ENCODE measurements at places on chromosomes 2 and 18.
A peak's percentile ranks its signal among the peaks of the same experiment; 100 is the strongest.

DNA sequence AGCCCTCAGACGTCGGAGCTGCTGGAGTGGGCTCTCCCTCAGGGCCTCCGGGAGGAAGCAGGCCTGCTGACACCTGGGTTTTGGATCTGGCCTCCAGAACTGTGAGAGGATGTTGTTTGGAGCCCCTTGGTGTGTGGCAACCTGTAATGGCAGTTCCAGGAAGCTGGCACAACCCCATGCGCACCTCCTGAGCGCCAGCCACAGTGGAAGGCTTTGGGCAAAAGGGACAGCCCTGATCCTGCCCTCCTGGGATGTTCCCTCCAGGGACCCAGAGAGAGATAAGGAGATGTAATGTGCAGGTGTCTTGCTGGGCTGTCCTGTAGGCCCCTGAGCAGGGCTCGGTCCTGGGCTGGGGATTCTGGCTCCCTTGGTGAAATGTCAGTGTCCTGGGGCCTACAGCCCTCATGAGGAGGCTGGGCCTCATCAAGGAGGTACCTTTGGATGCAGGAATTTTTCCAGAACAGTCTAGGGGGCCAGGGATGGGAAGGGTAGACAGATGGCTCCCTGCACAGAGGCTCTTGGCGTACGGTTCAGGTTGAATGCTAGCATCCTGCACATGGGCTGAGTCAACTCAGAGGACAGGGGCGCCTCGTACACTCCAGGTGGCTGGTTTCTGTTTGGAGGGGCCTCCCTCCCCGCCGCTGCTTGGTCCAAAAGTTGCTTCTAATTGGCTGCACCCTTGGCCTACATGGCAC, 61.1 kb downstream of the ASB1 start:
- DNase-seq = no peak

- no peak for DNase-seq
These were observed 49.9 kb downstream of the KCNIP3 start for GRCh38 chr2:95346738-95347671.

DNA sequence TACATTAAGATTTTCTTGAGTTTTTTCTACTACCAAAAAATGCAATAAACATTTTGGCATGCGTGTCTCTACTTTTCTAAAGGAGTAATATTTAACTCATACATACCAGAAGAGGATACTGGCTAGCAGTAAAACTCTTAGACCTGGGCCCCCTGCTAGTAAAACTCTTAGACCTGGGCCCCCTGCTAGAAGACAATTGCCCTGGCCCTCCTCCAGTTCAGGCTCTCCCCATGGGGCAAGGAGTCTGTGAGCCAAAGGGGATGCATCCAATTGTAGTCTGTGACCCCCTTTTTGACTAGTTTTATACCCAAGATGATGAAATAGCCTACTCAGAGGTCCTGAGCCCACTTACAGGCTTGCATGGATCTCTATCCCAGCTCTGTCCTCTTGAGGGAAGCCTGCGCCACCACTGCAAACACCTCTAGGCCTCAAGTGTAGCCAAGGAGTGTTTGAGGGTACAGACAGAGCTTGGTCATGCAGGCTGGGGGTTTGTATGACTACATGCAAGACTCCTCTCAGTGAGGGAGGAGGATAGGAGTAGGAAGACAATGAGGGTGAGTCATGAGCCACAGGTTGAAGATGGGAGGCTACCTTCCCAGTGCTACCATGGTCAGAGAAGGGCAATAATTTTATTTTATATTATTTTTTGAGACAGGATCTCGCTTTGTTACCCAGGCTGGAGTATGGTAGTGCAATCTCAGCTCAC, 45.2 kb upstream of the PGAP1 start:
- DNase-seq = peak; percentile 11

DNA sequence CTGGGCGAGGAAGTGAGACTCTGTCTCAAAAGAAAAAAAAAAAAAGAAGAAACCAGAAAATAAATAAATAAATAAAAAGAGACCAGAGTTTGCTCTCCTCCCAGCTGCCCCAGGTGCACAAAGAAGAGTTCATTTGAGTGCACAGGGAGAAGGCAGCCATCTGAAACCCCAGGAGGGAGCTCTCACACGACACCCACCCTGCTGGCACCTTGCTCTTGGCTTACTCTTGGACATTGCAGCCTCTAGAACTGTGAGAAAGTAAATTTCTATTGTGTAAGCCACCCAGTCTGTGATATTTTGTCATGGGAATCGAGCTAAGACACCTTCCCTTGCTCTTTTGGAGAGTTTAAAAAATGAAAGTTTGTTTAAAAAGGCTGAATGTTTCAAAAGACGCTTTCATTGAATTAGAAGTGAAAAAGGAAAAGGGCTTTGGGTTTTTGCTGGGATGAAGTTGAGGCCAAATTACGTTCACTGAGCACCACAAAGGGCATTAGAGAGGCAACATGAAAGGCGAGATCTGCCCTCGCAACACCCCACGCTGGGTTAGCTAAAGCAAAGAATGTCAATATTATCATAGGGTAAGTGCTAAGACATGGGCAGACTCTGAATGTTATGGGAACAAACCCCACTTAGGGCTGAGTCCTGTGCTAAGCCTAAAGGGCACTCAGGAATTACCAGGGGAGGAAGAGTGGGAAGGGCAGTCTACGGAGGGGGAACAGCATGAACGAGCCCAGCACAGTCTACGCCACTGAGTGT, 128.9 kb upstream of the RIOK3 start:
- DNase-seq = no peak

DNA sequence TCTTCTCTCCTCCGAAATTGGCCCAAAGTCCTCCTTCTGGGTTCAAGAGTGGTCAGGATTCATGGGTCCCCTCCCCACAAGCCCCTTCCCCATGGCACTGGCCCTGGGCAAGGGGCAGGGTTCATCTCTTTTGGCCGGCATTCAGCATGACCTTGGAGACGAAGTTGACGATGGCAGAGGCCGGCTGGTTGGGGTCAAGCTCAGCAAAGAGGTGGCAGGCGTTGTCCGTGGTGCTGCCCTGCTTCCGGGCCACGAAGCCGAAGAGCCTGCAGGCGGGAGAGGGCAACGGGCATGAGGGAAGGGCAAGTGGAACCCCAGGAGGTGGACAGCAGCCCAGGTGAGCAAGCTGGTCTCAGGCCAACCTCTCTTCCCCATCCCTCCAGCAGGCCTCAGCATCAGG, 198.5 kb downstream of the TNS1 start:
- DNase-seq = no peak

DNA sequence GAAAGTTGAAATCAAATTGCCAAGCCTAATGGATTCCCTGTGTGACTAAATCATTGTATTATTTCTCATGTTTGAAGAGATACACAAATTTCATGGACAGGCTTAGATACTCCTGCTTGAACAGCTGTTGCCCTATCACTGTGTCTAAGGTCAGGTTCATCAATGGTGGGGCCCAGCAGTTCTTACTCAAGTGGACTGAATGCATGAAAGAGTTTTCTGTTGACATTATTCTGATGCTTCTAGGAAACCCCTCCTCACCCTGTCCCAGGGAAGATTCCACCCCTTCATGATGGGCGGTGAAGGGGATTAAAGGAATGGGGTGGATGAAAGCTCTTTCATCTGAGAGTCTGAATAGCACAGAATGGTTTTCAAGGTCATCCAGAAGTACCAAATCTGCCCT, 148.8 kb downstream of the INO80D start:
- no peak for DNase-seq

GRCh38 chr2:86243272-86243671, 44.0 kb downstream of the MRPL35 start:
- DNase-seq = no peak

GRCh38 chr2:18834341-18834740, 245.0 kb upstream of the NT5C1B start:
- DNase-seq = no peak

DNA sequence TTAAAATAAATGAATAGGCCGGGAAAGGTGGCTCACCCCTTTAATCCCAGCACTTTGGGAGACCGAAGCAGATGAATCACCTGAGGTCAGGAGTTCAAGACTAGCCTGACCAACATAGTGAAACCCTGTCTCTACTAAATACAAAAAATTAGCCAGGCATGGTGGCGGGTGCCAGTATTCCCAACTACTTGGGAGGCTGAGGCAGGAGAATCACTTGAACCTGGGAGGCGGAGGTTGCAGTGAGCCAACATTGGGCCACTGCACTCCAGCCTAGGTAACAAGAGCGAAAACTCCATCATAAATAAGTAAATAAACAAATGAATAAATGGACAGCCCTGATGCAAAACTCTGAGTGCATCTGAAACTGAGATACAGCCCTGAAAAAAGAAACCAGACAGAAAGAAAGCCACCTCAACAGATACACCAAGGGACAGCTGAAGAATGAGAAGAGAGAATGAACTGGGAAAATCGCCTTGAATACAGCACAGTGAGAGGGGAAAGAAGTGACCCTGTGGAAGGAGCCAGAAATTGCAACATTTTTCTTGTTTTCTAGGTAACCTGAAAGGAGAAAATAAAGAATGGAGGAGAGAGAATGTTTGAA, 64.4 kb downstream of the TRABD2A start:
- DNase-seq = no peak

DNA sequence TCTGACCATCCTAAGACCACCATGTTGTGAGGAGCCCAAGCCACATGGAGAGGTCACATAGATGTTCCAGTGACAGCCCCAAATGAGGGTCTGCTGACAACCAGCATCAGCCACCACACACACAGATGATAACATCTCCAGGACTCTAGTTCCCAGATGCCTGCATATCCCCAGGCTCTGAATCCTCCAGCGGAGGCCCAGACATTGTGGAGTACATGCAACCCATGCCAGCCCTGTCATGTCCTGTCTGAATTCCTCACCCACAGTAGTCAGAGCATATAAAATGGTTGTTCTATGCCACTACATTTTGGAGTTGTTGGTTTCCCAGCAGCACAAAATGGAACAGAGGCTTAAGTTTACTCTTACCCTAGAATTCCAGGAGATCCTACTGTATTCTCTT, 122.0 kb upstream of the SLC35G4 start:
- no peak for DNase-seq

DNA sequence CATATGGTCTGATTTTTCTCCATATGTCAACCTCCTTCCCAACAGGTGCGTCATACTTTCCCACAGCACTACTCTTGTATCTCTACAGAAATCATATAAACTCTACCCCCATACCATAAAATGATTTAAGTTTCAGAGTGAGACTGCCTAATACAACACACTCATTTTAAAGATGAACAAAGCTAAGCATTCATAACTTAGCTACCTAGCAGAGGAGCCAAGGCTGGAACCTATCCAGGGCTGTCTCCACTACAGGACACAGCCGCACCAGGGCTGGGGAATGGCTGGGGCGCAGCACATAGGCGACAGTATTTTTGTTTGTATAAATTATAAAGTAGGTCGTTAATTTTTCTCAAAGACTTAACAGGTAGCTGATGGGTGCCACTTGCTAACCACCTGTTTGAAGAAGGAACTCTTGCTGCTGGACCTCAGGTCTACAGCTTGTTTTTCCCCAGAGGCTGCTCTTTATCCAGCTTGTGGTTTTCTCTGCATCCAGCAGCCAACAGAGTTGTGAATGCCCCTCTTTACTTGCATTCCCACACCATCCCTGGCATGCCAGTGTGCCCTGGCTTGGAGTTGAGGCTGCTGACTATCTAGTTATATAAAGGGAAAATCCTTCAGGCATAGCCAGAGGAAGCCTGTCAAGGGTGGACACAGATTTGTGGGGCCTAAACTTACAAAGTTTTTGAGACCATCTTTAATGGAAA, 62.0 kb downstream of the HNRNPLL start:
- DNase-seq = no peak

GRCh38 chr2:69734035-69734611, 7.8 kb upstream of the ANXA4 start:
- DNase-seq = no peak

- no peak for DNase-seq
These were observed 71.3 kb downstream of the TNFRSF11A start for GRCh38 chr18:62396381-62396780.

DNA sequence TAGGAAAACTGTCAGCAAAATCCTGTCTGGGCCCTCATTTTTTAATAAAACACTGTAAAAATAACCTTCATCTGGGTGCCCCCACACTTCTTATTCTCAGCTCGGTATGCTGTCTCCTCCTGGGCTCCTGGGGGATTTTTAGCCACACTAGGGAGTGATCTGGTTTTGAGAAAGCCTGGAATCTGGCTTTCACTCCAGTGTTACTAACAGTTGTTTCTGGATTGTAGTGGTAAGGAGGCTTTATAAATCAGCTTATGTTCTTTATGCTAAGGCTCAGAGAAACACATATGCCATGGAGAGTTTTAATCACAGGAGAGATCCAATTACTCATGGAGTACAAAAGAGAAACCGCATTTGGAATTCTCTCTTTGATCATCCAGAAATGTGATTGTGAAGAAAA, 744.3 kb upstream of the SOX11 start:
- DNase-seq = no peak

DNA sequence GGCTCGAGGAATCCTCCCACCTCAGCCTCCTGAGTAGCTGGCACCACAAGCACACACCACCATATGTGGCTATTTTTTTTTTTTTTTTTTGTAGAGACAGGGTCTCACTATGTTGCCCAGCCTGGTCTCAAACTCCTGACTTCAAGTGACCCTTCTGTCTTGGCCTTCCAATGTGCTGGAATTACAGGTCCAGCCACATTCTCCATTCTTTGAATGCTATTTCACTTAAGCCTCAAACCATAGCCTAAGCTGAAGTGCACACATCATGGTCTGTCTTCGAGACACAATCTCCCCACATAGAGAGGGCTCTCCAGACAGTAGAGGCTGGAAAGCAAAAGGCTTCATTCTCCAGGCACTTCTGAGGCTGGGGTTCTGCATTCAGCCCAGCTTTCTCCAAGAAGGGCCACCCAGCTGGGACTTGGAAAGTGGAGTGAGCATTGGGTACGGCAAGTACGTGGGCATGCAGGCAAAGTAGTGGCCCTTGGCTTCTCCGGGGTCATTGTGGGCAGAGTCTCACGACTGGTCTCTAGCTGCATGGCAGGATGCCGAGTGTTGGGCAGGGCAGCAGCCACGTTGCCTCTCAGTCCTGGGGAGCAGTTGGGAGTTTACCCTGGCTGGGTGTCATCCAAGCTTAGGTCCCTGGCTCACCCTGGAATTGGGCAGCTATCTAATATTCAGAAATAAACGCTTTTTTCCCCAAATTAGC, 78.2 kb upstream of the SMAD7 start:
- no peak for DNase-seq

DNA sequence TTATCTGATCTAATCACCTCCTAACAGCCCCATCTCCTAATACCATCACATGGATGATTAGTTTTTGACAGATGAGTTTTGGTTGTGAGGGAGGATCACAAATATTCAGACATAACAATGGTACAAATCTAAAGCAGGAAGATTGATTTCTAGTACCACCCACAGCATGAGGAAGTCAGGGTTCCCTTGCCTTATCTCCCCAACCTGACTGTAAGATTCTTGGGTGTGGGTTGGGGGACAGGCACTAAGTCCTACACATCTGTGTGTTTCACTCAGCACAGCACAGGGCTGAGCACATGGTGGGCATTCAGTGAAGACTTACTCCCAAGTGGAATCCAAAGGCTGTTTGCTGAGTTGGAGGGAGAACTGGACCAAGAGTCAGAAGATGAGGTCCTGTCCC, 93.8 kb upstream of the CXCR4 start:
- no peak for DNase-seq

- DNase-seq = peak; percentile 95
These were observed at the start of gene MSH2 for GRCh38 chr2:47402805-47403608. Gene MSH2 (plus strand): TSS chr2:47403156. CDS start chr2:47403192, 36 bp downstream.

- DNase-seq = peak; percentile 5
These were observed 133.7 kb downstream of the COMMD1 start for GRCh38 chr2:62038975-62039771.

GRCh38 chr2:160614391-160614790, 120.8 kb upstream of the RBMS1 start:
- DNase-seq = no peak
